Ascending aorta (tissue), 2 donors: ENCODE measurements at places on chromosomes 12 and 14.

DNA sequence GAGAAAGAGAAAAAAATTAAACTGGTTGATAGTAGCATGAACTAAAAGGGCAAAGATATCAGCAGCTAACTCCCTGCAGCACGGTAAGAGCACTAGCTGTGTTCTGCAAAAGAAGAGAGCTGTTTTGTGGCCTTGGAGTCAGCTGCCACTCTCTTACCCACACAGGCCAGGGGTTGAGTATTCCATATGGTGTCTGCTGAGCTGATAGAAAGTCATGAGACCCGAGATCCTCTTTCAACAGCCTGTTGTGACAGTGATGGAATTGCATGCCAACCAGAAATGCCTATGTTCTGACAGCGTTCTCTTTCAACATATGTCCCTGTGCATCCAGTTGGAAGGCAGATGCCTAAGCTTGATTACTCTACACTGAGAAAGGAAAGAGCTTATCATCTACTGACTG, 39.9 kb downstream of the TMTC1 start:
- DNase-seq = no peak

DNA sequence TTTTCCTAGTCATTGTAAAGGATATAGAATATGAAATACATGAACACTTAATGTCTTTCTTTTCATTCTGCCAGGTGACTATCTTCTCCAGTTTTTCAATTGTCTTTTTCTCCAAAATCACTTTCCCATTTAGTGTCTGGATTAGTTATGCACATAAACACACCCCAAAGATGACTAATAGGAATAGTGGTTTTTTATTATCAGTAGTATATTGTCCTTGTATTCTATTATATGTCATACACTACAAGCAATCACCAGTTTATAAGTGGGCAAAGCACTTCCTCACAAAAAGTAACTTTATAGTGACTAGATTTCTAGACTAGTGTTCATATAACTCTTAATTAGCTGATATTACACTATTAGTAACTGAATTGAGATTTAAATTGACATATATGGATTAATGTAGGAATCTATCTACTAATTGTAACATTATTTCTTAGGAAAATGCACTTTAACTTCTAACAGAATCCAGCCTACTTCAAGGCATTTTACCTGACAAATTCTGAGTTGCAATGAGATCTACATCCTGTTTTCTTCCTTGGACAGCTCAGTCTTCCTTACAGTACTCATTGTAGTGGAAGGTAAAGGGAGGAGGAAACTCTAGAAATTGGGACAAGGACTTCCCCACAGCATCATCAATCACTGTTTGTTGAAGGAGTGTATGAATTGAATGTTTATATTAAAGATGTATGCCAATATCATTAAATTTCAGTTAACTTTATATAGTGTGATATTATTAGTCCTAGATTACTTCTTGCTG, 186.1 kb upstream of the GARIN2 start:
- DNase-seq = no peak

GRCh38 chr12:77324416-77324762, 259.0 kb upstream of the E2F7 start:
- no peak for DNase-seq

GRCh38 chr14:64220466-64220865, 73.7 kb downstream of the ESR2 start:
- DNase-seq = peak; percentile 53

- no peak for DNase-seq
Observed at GRCh38 chr12:848173-848865, 95.9 kb downstream of the WNK1 start.

DNA sequence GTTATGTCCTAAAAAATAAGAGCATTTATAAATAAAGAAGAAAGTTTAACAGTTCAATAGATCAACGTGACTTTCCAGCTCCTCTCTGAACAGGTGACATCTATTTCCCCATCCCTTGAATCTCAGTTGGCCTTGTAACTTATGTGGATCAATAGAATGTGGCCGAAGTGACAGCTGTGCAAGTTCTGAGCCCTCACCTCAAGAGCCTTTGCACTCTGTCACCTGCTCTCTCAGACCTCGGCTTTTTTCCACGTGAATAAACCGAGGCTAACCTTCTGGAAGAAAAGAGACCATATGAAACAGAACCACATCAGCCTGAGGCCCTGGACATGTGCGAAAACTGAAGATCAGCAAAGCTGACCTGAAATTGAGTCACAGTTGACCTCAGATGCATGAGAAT, 253.0 kb downstream of the DAD1 start:
- DNase-seq = no peak

DNA sequence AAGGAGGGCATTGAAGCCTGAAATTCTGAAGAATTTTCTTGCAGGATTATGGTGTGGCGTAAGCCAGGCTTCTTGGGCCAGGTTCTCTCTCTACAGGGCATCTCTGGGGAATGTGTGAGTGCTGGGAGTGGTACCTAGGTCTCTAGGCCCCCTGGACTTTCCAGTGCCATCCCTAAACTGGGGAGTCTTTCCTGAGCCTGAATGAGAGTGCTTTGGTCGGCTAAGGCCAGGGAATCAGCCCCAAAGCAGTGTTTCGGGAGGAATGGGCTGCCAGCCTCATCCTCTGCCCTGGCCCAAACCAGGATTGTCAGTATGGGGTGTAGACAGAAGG, 93.9 kb downstream of the CALM1 start:
- DNase-seq = no peak

DNA sequence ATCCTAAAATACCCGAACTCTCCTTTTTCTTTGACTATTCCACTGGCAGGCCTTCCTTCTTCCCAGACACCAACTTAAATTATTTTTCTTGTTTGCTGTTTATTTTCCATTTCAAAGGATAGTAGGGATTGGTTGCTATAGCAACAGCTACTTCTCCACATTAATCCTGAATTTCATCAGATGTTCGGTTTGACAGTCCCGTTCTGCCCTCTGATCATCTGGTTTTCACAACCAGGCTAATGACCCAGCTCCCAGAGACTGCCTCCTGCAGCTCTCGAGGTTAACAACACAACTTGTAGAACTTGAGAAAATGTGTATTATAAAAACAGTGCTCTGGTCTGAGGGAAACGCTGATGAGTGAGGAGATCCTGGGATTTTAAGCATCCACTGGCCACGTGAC, 45.5 kb downstream of the NUAK1 start:
- DNase-seq = no peak

DNA sequence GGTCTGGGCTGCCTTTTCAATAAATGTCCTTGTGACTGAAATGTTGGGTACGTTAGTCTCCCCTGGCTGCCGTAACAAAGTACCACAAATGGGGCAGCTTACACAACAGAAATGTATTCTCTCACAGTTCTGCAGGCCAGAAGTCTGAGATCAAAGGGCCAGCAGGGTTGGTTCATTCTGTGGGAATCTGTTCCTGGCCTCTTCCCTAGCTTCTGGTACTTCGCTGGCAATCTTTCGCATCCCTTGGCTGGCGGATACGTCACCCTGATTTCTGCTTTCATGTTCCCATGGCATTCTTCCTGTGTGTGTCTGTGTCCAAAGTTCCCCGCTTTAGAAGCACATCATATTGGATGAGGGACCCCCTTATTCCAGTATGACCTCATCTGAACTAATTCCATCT, 95.8 kb upstream of the NCOR2 start:
- DNase-seq = no peak
